NCI-H2171 (cell line): ENCODE measurements at places on chromosomes 4 and X.

DNA sequence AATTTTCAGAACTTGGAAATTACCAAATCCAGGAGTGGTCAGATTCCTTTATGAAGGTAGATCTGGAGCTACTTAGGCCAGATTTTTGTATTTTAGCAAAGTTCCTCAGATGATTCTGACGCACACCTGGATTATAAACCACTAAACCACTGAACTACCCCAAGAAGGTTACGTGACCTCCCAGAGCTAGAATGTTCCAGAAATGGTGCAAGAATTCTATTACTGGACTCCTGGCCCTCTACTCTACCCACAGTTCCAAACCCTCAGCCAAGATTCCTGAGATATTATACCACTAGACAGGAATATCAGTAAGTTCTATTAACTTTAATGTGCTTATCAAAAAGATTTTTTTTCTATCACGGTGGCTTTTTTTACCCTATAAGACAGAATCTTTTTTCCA lies 67.1 kb downstream of the ABCG2 start:
- DNase-seq = no peak

DNA sequence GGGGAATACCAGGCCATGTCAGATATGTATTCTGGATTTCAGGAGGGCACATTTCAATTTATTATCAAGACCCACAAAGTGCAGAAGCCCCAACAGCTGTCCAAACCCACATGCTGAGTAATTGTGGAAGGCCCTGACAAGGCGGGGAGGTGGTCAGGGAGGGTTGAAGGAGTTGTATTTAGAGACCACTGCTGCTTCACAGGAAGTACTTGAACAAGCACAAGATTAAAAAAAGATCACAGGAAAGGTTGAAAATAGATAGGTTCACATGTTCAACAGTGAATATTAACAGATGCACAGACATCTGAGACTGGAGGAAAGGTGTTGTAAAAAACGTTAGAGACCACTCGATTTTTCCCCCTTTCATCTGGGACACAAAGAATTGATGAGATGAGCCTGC lies 17.9 kb downstream of the ATP8A1 start:
- no peak for DNase-seq

DNA sequence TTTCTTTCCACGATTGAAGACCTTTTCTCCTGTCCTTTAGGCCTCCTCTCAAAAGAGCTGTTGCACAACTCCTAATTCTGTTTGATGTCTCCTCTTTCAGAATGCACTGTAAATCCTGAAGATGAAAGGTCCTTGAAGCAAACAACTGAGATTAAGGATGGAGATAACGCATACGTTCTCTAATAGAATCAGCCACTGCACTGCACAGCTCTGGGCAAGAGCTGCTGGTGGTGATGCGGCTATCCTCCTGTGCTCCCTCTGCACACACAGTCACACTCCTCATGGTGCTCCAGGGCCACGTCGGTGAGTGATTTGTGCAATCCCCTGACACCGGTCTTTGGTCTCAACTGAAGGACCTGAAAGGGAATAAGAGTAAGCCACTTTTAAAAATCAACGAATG lies 208.7 kb downstream of the PDGFC start:
- DNase-seq = no peak

DNA sequence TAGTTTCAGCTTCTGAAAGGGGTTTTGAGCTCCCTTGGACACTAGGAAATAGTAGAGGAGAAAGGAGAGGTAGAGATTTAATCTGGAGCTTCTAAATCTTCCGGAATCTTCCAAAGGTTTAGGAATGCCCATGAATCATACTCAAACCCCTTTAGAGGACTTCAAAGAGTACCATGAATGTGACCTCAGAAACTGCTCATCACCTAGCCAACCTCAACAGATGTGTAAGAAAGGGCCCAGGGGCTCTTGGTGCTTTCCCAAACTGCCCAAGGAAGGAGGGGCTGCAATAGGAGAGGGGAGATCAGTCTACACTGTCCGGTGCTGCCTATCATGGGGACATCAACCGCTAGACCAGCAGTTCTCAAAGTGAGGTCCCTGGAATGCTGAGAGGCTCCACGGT lies 109.1 kb downstream of the RBM47 start:
- DNase-seq = no peak

DNA sequence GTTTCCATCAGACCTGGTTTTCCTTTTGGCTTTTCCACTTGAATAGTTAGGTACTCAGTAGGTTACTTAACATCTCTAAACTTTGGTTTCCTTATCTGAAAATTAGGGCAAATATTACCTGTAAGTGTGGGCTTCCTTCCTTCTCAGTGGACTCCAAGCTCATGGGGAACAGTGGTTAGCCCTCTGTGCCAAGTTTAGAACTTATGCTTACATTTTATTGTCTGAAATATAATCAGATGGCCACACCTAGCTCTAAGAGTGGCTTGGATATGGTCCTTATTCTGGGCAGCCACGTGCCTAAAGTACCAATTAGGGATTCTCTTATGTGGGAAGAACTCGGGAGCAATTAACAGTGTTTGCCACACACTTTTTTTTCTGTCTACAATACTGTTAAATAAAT lies 133.9 kb downstream of the UCHL1 start:
- no peak for DNase-seq

- no peak for DNase-seq
These were observed 101.4 kb downstream of the WWC2 start for GRCh38 chr4:183200453-183200852.

GRCh38 chr4:183765251-183765911 lies 106.3 kb downstream of the TRAPPC11 start:
- DNase-seq = no peak

DNA sequence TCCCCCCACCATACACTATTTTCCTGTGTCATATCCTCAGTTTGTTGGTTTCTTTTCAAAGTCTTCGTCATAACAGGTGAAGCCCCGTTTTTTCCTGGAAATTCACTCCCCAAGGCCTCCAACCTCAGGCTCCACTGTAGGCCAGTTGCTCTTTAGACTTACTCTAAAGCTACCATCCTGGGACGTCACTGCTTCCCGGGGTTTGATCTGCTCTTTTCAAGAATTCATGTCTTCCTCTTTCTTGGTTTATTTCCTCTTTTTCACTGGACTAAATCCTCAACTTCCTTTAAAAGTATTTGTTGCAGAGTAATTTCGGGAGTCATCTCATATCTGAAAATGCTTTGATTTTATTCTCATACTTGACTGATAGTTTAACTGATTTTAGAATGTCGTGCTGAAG lies 6.5 kb upstream of the SERTM2 start:
- DNase-seq = no peak

GRCh38 chrX:71606536-71607216 lies 11.6 kb downstream of the CXCR3 start:
- DNase-seq = no peak

- no peak for DNase-seq
These were observed 48.8 kb downstream of the AFAP1 start for GRCh38 chr4:7890635-7891393.

DNA sequence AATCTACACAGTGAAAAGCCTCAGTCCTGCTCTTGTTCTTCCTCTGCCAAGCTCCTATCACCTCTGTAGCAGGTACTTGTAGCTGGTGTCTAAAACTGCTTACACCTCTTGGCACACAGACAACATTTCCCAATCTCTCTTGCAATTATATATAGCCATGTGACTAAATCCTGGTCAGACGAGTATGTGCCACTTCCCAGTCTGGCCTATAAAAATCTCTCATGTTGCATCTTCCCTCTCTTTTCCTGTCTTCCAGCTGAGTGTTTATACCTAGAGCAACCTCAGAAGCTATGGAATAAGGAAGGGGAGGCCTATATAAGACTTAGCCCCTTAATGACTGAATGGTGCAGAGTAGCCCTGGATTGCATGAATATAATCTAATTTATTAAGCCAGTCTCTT lies 105.8 kb downstream of the RNF150 start:
- no peak for DNase-seq

DNA sequence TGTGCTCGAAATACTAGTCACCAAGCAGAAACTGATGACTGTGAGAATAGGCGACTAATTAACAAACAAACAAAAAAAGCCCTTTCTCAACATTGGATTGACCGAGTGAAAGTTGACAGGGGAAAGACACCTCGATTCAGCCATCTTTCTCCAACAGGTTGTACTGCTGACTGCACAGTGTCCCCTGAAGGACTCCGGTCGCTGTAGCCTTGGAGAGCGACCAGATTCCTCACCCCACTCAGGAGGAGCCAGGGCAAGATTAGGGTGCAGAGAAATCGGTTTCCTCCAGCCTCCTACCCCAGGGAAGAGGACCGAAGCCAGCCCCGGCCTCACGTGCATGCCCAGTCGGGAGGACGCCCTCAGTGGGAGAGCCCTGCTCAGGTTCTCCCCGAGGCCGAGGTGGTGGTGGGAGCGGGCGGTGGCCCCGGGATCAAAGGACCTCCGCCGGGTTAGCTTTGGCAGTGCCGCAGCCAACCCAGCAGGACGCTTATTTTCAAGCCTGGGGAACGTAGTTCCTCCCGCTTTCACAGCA lies 1.1 kb upstream of the RAP1GDS1 start:
- DNase-seq = no peak

GRCh38 chr4:139028191-139028661 lies 12.6 kb downstream of the NOCT start:
- no peak for DNase-seq

DNA sequence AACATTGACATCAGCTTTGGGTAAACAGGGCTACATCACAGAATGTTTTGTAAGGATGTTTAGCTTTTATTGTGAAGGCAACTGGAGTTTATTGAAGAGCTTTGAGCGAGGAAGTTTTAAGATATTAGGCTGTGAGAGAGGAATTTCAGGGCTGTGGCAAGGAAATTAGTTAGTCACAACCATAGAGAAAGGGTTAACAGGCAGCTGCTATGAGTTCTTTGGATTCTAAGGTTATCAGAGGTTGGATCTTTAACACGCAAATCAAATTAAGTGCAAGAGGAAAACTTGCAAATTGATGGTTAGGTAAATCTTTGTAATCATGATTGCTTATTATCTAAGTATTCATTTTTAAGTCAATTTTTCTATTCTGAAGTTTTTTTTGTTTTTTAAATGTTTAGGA lies 156.0 kb downstream of the UGT8 start:
- DNase-seq = no peak

DNA sequence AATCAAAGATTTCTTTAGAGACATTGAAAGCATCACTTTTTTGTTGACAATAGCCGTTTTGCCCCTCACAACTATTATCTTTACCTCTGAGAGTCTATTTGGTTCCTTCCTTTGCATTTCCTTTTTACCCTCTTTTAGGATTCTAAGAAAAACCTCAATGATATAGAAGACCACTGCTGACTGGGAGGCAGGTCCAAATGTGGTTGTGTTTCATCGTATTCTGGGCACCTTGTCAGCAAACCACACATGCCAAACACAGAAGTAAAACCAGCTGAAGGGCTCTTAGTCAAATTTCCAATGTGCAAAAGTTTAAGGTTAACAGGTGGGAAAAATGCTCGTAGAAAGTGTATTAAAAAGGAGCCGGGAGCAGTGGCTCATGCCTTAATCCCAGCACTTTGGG lies 5.1 kb upstream of the PRMT9 start:
- no peak for DNase-seq

DNA sequence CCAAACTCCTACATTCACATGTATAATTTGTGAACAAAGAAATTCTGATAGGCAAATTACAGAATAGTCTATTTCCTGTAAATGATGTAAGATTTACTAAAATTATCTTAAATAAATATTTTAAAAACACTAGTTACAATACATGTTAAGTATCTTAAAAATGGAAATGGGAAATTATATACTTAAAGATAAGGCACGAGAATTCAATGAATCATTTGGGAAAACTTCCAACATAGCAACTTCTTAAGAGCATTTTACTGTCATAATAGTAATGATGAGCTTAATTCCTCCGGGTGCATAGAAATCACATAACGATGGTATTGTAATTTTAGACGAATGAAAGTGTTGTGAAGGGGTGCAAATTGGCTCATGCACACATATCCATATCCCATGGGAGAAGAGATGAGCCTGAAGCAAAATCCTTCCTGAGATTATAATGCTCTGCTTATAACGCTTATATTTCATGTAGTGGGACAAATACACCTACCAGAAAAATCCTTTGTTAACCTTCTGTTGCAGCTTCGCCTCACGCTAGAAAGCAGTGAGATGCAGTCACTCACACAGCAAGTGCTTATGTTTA lies 873.5 kb downstream of the PDHA2 start:
- no peak for DNase-seq

DNA sequence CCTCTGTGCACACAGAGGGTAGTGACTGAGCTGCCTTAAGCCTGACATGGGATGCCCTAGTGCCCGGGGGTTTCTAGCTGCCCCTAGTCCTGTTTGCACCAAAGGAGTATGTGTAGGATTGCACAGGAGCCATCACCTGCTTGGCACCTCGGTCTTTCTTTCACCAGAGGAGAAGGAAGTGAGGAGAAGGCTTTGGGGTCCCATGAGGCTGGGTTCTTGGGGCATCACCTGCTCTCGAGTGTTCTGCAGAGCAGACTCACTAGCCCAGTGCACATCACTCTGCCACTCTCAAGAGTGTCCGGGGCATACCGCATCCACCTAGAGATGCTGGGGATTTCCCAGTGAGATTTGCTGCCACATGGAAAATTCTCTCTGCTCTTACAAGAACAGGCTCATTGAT lies 40.5 kb upstream of the GPR78 start:
- DNase-seq = no peak

- DNase-seq = no peak
These were observed 16.9 kb upstream of the TSR2 start for GRCh38 chrX:54423161-54423888.

DNA sequence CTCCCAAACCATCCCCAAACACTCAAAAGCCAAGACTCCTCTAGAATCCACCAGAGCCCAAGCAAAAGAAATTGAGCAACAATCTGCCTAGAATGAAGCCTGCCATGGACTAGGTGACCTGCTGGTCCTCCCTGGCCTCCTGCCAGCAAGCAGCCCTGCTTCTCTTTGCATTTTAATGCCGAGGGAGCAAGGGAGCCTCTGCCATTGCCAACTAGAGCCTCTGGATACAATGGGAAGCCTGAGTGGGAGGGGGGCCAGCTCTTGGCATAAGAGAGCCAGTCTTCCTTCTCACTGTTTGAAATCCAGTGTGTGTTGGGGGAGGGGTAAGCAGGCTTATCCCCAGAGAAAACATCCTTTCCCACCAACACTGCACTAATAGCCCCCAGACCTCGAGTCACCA lies 1.5 kb upstream of the GDPD2 start:
- DNase-seq = no peak

DNA sequence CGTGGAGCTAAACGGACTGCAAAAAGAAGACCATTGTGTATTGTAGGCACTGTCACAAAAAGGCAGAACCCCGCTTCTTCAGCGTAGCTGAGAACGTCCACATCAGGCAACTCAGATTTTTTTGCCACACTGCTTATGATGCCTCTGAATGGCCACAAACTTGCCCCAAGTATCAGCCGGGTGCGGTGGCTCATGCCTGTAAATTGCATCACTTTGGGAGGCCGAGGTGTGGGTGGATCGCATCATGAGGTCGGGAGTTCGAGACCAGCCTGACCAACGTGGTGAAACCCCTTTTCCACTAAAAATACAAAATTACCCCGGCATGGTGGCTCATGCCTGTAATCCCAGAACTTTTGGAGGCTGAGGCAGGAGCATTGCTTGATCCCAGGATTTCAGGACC lies 14.9 kb upstream of the IL3RA start:
- DNase-seq = no peak
